WTC11 (cell line): ENCODE measurements at places on chromosomes 7 and 10.

- no peaks in the 10 kb centered on the region for H3K4me1 ChIP-seq
- no peak overlapping the region for H3K27ac ChIP-seq
- H3K4me3 ChIP-seq, result no peak overlapping the region
- no peak for DNase-seq
- no peaks in the 10 kb centered on the region; the same call in none of the 2 replicates for H3K27me3 ChIP-seq
- H3K36me3 ChIP-seq, result peaks cover 64% of the 10 kb centered on the region
Measured at GRCh38 chr10:130820880-130821482, 490.5 kb downstream of the TCERG1L start.

GRCh38 chr7:107938456-107939250 is 47.7 kb downstream of the DLD start:
- DNase-seq, result no peak
- H3K36me3 ChIP-seq, result peaks cover 32% of the 10 kb centered on the region
- no peak overlapping the region; the same call in 1 of the 2 replicates for H3K27ac ChIP-seq
- H3K4me3 ChIP-seq, result no peak overlapping the region

GRCh38 chr7:159195946-159196345 is 51.3 kb upstream of the VIPR2 start:
- DNase-seq, result no peak
- H3K36me3 ChIP-seq, result no peaks in the 10 kb centered on the region
- no peak overlapping the region for H3K27ac ChIP-seq

DNA sequence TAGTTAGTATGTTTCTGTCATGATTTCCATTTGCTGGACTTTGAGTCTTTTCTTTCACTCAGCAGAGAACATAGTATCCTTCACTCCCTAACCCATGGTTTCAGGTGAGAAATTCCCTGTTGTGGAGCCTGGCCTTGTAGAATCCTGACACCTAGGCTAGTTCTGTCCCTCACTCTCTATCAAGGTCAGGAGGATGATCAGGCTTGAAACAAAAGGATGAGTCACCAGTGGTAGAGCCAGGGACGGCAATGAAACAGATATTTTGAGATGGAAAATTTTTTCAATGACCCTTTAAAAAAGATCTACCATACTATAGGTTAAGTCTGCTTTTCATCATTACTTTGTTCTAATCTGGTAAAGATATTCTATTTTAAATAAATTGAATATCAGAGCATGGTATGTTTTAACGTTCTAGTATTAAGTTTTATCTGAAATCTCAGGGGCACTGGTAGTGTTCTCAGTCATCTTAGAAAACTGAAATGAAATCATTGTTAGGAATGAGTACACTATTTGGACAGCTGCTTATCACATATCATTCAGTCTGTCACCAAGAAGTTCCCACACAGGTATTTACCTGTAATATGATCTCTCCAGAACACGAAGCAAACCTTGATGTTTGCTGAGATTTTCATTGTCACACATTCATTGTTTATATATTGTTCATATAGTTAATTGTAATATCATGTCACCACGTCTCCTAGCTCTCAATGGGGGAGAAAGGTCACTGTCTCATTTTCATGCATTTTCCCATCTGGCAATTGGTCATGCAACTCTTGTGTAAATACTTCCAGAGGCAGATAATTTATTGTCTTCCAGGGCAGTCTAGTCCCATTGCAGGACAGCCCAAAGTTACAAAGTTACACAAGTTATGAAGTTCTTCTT is 299.9 kb upstream of the LRRTM3 start:
- 0 out of 2 replicates have a peak, but pooled peaks cover 2% of the 10 kb centered on the region for H3K4me1 ChIP-seq
- no peak for DNase-seq
- H3K4me3 ChIP-seq, result no peak overlapping the region
- no peaks in the 10 kb centered on the region for H3K36me3 ChIP-seq
- H3K27ac ChIP-seq, result no peak overlapping the region

- peaks cover 9% of the 10 kb centered on the region for H3K4me1 ChIP-seq
- H3K27ac ChIP-seq, result no peak overlapping the region
- no peak for DNase-seq
- no peaks in the 10 kb centered on the region; the same call in 1 of the 2 replicates for H3K27me3 ChIP-seq
Measured at GRCh38 chr7:106609416-106609815, 51.5 kb downstream of the CCDC71L start.

DNA sequence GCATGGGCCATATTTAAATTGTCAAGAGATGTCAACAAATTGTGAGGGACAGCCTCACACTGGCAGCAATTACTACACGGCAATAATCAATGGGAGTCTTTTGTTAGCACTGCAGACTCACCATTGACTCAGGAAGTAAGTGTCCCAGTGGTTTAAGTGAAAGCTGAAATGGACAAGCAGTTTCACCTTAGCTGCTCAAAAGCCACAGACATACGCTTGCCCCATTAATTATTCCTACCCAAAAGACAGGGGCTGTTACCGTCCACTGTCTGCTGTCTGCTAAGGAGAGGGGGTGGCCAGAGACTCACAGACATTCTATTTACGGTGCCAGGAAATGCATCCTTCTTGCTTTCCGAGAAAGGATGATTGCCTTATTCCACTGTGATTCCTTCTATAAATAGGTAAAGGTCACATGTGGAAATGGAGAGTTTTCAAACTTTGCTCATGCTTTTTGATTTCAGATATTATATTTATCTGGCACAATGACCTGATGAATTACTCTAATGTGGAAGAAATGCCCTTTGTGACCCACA is 309.7 kb upstream of the NFE2L3 start:
- no peak for DNase-seq
- peaks cover 14% of the 10 kb centered on the region for H3K4me1 ChIP-seq
- H3K4me3 ChIP-seq, result no peak overlapping the region
- H3K27me3 ChIP-seq, result no peaks in the 10 kb centered on the region
- no peak overlapping the region for H3K27ac ChIP-seq

DNA sequence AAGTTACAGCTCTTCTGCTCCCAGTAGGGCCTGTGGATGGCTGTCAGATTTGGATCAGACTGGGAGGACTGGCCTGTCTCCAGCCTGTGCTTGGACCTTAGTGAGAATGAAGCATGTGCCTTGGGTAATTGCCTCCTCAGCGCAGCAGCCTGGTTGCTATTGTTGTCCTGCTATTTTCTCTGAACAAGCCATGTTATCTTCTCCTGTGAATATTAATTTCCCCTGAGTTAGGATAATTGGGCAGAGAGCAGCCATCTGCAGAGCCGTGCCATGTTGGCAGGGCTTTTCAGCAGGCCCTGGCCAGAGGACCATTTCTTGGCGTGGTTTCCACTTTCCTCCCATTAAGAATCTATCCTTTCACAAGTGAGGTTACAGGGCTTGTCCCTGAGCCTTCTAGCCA is 497.3 kb downstream of the SORCS3 start:
- DNase-seq, result no peak
- no peaks in the 10 kb centered on the region for H3K4me1 ChIP-seq
- no peaks in the 10 kb centered on the region for H3K27me3 ChIP-seq
- no peaks in the 10 kb centered on the region for H3K36me3 ChIP-seq

DNA sequence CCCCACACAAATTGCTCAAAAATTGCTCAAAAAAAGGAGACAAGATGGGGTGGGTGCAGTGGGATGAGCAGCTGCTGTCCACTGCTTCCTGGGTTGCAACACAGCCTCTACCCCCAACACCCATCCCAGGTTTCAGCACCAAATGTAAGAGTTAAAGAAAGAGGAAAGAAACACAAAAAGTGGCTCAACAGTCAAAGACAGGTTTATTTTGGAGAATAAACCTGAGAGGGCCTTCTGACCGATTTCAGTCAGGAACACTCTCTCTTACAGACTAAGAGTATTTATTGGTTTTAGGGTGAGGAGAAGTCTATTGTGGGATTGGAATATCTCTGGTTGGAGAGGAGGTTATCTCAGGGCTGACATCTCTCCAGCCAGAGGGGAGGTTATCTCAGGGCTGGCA is 28.4 kb downstream of the OR13A1 start:
- no peak overlapping the region for H3K27ac ChIP-seq
- DNase-seq, result no peak
- H3K36me3 ChIP-seq, result peaks cover 9% of the 10 kb centered on the region
- no peaks in the 10 kb centered on the region for H3K4me1 ChIP-seq
- no peak overlapping the region for H3K4me3 ChIP-seq
- peaks cover 6% of the 10 kb centered on the region for H3K27me3 ChIP-seq

GRCh38 chr7:90603346-90603745 is 7.2 kb downstream of the CDK14 start:
- H3K27ac ChIP-seq, result no peak overlapping the region
- DNase-seq, result no peak
- no peaks in the 10 kb centered on the region for H3K27me3 ChIP-seq
- peaks cover 73% of the 10 kb centered on the region for H3K4me1 ChIP-seq

DNA sequence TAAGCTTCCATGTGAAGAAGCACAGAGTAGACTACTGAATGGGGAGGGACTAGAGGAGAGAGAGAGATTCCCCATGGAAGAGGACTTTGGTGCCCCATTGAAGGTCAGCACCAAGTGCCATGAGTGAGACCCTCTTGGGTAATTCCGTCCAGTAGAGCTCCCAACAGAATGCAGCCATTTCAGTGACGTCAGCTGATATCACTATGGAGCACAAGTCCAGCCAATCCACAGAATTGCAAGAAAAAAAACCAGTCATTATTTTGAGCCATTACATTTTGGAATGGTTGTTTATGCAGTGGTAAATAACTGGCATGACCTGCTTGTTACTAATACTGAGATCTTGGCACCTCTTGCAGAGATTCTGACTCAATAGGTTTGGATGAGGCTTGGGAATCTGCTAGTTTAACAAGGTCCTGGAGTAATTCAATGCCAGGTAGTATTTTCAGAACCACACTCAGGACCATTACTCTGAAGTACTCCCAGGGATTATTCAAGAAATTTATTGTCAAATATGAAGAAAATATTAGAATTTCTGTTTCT is 52.6 kb upstream of the SP8 start:
- no peaks in the 10 kb centered on the region for H3K27me3 ChIP-seq
- no peaks in the 10 kb centered on the region for H3K36me3 ChIP-seq
- no peak overlapping the region for H3K27ac ChIP-seq
- H3K4me3 ChIP-seq, result no peak overlapping the region
- no peak for DNase-seq
- peaks cover 14% of the 10 kb centered on the region for H3K4me1 ChIP-seq

GRCh38 chr10:48811461-48811860 is 126.8 kb downstream of the WDFY4 start:
- DNase-seq, result no peak
- H3K4me3 ChIP-seq, result no peak overlapping the region
- no peaks in the 10 kb centered on the region for H3K36me3 ChIP-seq
- no peak overlapping the region for H3K27ac ChIP-seq
- peaks cover 12% of the 10 kb centered on the region for H3K4me1 ChIP-seq
- peaks cover 55% of the 10 kb centered on the region for H3K27me3 ChIP-seq

GRCh38 chr7:143394068-143394467 is 12.9 kb downstream of the ZYX start:
- no peaks in the 10 kb centered on the region for H3K27me3 ChIP-seq
- H3K4me1 ChIP-seq, result peaks cover 6% of the 10 kb centered on the region
- peaks cover 89% of the 10 kb centered on the region for H3K36me3 ChIP-seq
- no peak overlapping the region for H3K27ac ChIP-seq
- no peak for DNase-seq

DNA sequence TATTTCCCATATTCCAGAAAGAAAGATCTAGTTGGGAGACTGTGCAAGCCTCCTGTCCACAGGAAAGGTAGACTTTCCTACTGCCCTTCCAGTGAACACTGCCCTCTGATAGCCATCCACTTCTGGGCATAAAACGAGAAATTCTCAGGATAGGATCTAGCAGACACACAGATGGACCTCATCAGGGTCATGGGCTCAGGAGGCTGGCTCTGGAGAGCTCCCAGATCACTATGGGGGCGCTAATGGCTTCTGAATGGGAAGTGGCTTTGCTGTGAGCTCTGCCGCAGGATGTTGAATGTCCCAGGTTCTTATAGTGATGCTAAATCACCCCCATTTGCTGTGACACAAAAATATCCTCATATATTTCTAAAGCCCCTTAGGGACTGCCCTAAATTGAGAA is 77.1 kb downstream of the SVIL start:
- H3K36me3 ChIP-seq, result peaks cover 11% of the 10 kb centered on the region
- H3K4me3 ChIP-seq, result no peak overlapping the region
- no peaks in the 10 kb centered on the region for H3K27me3 ChIP-seq
- no peak overlapping the region for H3K27ac ChIP-seq

DNA sequence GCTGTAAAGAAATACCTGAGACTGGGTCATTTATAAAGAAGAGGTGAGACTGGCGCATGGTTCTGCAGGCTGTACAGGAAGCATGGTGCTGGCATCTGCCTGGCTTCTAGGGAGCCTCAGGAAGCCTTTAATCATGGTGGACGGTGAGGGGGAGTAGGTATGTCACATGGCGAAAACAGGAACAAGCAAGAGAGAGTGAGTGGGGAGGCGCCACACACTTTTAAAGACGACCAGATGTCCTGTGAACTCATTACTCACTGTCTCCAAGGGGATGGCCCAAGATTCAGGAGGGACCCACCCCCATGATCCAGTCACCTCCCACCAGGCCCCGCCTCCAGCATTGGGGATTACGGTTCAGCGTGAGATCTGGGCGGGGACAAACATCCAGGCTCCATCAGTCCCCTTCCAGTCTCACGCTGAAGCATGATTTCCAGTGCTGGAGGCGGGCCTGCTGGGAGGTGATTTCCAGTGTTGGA is 3.2 kb downstream of the ZNF316 start:
- no peak overlapping the region for H3K4me3 ChIP-seq
- peaks cover 17% of the 10 kb centered on the region for H3K4me1 ChIP-seq
- peak overlapping the region; percentile 95 for H3K27ac ChIP-seq
- DNase-seq, result peak; percentile 86
- no peaks in the 10 kb centered on the region for H3K36me3 ChIP-seq

- no peak overlapping the region for H3K27ac ChIP-seq
- H3K4me3 ChIP-seq, result no peak overlapping the region
- peaks cover 25% of the 10 kb centered on the region for H3K36me3 ChIP-seq
Measured at GRCh38 chr7:17359610-17360009, 61.2 kb downstream of the AHR start.

DNA sequence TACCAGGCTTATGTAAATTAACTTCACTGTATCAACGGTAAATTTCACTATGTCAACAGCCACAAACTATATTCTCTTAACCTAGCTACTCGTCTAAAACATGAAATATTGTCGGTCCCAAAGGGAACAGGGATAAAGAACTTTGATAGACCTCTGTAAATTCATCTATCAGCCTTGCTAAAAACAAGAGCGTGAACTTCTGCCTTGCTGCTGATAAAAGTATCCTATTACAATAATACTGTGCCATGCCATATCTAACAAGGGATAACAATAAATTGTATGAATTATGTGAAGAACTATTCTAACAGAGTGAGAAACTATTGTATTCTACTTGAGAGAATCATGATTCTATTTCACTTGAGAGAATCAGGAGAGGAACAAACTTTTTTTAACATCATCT is 117.2 kb downstream of the CNOT4 start:
- DNase-seq, result no peak
- H3K4me3 ChIP-seq, result no peak overlapping the region
- no peaks in the 10 kb centered on the region for H3K27me3 ChIP-seq
- no peak overlapping the region for H3K27ac ChIP-seq

DNA sequence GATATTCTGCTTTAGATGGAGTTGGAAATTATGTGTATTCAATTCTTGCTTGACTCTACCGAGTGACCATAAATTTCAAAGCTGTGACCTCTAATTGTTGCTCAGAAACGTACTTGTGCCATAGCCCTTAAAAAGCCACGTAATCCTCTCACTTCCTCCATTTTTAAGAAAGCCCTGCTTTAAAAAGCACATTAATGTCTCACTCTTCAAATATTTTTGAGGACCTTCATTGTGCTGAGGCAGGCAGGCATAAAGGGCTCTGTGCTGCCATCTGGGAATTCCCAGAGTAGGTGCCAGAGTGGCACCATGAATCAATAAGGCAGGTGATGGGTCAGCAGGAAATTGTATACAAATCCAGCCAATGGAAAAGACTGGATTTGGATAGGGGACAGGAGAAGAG is 97.7 kb upstream of the FAM204A start:
- no peaks in the 10 kb centered on the region for H3K4me1 ChIP-seq
- no peaks in the 10 kb centered on the region for H3K27me3 ChIP-seq
- H3K27ac ChIP-seq, result no peak overlapping the region
- H3K4me3 ChIP-seq, result no peak overlapping the region
- H3K36me3 ChIP-seq, result no peaks in the 10 kb centered on the region
- no peak for DNase-seq
